ENCODE measurements at places on chromosomes 16 and 17. TPM values are rescaled to one million over a fixed set of nuclear protein-coding genes. Genes with fewer than 3 reads are reported as not detected.

- DNase-seq: no peak
Observed at GRCh38 chr16:82848013-82848412, 221.2 kb downstream of the CDH13 start.

DNA sequence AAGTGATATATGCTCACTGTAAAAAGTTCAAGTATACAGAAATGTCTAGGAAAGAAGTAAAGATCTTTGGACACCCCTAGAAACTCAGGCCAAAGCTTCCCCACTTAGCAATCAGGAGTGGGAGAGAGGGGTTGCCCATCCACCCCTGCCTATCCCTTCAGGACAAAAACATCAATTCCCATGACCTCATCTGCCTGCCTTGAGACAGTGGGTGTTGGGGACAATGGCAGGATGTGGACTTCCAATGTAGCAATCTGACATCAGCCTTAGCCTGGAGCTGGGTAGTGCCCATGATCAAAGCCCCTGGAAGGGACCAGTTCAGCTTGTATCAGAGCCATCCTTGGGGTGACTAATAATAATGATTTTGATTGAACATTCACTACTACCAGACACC lies 18.1 kb downstream of the ITPRIPL2 start:
- no peak for DNase-seq

DNA sequence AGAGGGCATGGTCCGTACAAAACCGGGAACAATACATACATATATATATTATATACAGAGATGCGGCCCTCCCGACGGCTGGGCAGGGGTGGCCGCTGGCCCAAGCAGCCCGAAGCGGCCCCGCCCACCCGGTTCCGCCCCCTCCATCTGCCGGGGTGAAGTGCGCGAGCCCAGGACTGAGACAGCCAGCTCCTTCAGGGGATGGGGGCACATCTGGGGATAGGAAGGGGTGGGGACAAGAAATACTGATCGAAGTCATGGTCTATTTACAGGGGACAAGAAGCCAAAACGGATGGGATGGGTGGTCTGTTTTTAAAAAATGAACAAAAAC lies 3.8 kb upstream of the SAMD14 start:
- no peak for DNase-seq

- no peak for DNase-seq
Observed at GRCh38 chr16:58099097-58099955, 29.9 kb downstream of the CFAP20 start.

DNA sequence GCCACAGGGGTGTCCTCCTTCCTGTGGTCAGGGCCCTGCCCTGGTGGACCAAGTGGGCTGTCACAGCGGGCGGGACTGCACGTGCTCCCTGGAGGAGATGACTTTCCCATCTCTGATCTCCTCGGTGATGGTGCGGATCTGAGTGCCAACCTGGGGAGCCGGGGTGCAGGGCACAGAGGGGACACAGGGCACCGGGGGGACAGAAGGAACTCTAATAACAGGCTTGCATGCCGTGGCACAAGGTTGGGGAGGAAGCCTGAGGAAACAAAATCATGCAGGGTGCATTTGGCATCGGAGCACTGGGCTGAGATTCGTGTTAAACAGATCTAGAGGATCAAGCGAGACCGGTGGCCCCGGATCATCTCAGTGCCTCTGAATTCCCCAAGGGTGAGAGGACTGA lies 3.4 kb downstream of the KRT36 start:
- no peak for DNase-seq

GRCh38 chr17:50169881-50170459 lies 4.2 kb downstream of the SGCA start:
- peak; percentile 27 for DNase-seq

DNA sequence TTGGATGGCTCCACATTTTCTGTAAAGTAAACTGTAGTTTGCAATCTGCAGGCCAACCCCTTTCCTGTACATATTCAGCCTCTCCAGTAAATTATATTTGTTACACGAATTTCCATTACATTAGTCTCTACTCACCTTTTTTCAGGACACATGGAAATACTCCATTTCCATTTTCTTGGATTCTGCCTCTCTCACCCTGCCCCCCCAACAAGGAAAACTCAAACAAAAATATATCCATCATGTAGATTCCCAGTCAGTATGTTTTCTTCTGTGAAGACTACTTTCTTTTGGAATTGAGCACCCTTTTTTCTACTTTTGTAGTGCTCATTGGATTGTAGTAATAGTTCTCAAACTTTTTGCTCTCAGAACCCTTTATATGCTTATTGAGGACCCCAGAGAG lies 2.9 kb downstream of the PPM1D start:
- no peak for DNase-seq

- peak; percentile 93 for DNase-seq
Observed at GRCh38 chr17:29568331-29569244, at the start of gene TP53I13. Gene TP53I13 (plus strand): TSS chr17:29568701. CDS start chr17:29568759, 58 bp downstream.

- DNase-seq: no peak
Observed at GRCh38 chr16:1635070-1635469, 22.9 kb downstream of the CRAMP1 start.

DNA sequence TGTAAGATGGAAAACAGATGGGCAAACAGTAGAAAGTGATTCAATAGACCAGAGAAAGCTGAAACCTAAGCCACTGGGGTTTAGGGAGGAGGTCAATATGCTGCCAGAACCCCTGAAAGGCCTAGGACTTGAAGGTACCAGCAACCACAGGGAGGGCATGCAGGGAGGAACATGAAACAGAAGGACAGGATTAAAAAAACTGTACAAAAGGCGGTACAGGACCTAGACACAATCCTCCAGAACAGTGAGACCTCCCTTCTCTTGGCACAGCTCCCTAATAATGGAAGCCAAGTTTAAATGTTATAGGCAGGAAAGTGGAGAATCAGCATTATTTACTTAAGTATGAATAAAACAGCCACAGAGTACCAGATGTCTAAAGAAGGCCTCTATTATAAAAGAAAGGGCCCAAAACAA lies 105.5 kb downstream of the SPAG9 start:
- DNase-seq: no peak

DNA sequence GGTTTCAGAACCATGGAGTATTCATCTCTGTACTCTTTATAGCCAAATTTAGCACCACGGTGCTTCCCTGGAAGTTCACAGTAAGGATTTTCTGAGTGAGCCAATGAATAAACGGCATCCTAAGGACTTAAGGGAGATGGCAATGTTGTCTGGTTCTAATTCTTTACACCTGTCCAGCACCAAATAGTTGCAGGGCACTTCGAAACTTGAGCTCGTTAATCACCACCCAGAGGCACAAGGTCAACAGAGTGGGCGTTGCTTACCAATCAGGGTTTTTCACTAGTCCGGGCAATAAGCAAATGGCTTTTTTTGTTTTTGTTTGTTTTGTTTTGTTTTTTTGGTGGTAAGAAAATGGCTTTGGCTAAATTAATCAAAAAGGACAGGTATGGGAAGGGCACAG lies 28.2 kb upstream of the TMEM220 start:
- no peak for DNase-seq

The CES1 gene
- polyA plus RNA-seq: 21.8 TPM

The RNF112 gene
- polyA plus RNA-seq: 3.0 TPM

The GAST gene
- polyA plus RNA-seq: not detected

The NPIPB8 gene
- not detected for polyA plus RNA-seq

The SOX9 gene
- polyA plus RNA-seq: 7.6 TPM

The HS3ST3B1 gene
- polyA plus RNA-seq: 2.3 TPM

The CIBAR2 gene
- not detected for polyA plus RNA-seq
